ENCODE measurements at places on chromosomes 6 and 20. TPM values are rescaled to one million over a fixed set of nuclear protein-coding genes. Genes with fewer than 3 reads are reported as not detected.

The AK9 gene
- 33.6 TPM for total RNA-seq

The OR2H1 gene
- total RNA-seq, result 16.9 TPM

The MMP24 gene
- total RNA-seq, result 1.1 TPM

The CRIP3 gene
- total RNA-seq, result 33.4 TPM

The POU3F2 gene
- 0.31 TPM for total RNA-seq

The PRSS16 gene
- 7.9 TPM for total RNA-seq

The PARD6B gene
- total RNA-seq, result 15.4 TPM

The PPP1R14C gene
- 22.4 TPM for total RNA-seq

The ZNF512B gene
- total RNA-seq, result 27.6 TPM

The PRDM1 gene
- 3.5 TPM for total RNA-seq

The ID4 gene
- total RNA-seq, result 130 TPM

The SLC22A23 gene
- total RNA-seq, result 14.9 TPM

The MBOAT1 gene
- 4.1 TPM for total RNA-seq

The ACOT13 gene
- total RNA-seq, result 19.1 TPM

The EDEM2 gene
- 14.0 TPM for total RNA-seq

The MEI4 gene
- 6.3 TPM for total RNA-seq

The BEND6 gene
- 1.4 TPM for total RNA-seq

The F13A1 gene
- total RNA-seq, result 22.7 TPM

The ANKRD66 gene
- not detected for total RNA-seq

The EYS gene
- total RNA-seq, result 2.6 TPM

The TULP1 gene
- 2.4 TPM for total RNA-seq

The BMP2 gene
- total RNA-seq, result 1.7 TPM

The PSMG4 gene
- total RNA-seq, result 42.4 TPM

The JPH2 gene
- 3.2 TPM for total RNA-seq

Measured in testis (tissue), 5 donors.